ENCODE measurements at places on chromosomes 13 and 19. TPM values are rescaled to one million over a fixed set of nuclear protein-coding genes. Genes with fewer than 3 reads are reported as not detected.
A peak's percentile ranks its signal among the peaks of the same experiment; 100 is the strongest.

GRCh38 chr13:40517486-40518480, 148.7 kb downstream of the FOXO1 start:
- no peaks in the 10 kb centered on the region for H3K27me3 ChIP-seq
- H3K36me3 ChIP-seq, result no peaks in the 10 kb centered on the region
- no peaks in the 10 kb centered on the region for H3K4me1 ChIP-seq
- H3K4me3 ChIP-seq, result no peak overlapping the region
- DNase-seq, result no peak

DNA sequence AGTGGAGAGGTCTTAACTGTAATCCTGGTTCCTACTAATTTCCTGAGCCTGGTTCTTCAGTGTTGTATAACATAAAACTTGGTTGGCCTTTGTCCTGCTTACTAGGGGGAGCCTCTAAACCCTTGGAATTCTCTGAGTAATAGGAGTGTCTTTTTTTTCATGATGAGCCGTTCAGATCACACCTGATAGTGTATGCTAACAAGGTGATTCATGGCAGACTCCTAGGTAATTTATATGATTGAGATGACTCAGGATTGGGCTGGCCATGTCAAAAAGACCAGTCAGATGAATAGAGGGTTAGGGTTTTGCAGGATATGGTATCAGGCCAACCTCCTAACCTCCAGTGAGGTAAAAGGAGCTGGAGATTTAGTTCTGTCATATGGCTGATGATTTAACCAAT, 135.8 kb upstream of the KLF12 start:
- H3K36me3 ChIP-seq, result no peaks in the 10 kb centered on the region
- no peaks in the 10 kb centered on the region for H3K27me3 ChIP-seq
- no peak overlapping the region for H3K27ac ChIP-seq
- no peaks in the 10 kb centered on the region for H3K4me1 ChIP-seq
- no peak overlapping the region for H3K4me3 ChIP-seq

GRCh38 chr19:52689843-52690368, 44.9 kb downstream of the ZNF611 start:
- DNase-seq, result peak; percentile 73
- H3K4me1 ChIP-seq, result peaks cover 7% of the 10 kb centered on the region
- H3K4me3 ChIP-seq, result peak overlapping the region; percentile 85
- H3K27ac ChIP-seq, result peak overlapping the region; percentile 93

DNA sequence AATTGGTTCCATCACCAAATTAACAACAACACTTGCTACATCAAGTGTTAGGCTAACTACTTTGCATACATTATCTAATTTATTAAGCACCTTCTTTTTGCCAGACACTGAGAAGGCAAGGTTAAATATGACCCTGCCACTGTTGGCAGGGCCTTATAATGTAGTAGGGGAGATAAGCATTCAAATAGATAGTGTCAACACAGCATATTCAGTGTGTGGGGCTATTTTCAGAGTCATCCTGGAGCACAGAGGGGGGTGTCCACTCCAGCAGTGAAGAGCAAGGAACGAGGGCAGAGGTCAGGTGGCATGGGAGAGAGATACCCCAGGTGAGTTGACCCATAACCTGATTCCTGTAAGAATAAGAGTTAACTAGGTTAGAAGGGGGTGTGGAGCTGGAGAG, 121.6 kb downstream of the COG6 start:
- no peak overlapping the region for H3K4me3 ChIP-seq
- H3K4me1 ChIP-seq, result no peaks in the 10 kb centered on the region
- DNase-seq, result no peak
- no peaks in the 10 kb centered on the region for H3K36me3 ChIP-seq
- H3K27ac ChIP-seq, result no peak overlapping the region

- no peak overlapping the region for H3K27ac ChIP-seq
- no peaks in the 10 kb centered on the region for H3K27me3 ChIP-seq
- H3K36me3 ChIP-seq, result no peaks in the 10 kb centered on the region
- H3K4me3 ChIP-seq, result no peak overlapping the region
These were observed 9.6 kb downstream of the ABHD8 start for GRCh38 chr19:17293605-17294004.

DNA sequence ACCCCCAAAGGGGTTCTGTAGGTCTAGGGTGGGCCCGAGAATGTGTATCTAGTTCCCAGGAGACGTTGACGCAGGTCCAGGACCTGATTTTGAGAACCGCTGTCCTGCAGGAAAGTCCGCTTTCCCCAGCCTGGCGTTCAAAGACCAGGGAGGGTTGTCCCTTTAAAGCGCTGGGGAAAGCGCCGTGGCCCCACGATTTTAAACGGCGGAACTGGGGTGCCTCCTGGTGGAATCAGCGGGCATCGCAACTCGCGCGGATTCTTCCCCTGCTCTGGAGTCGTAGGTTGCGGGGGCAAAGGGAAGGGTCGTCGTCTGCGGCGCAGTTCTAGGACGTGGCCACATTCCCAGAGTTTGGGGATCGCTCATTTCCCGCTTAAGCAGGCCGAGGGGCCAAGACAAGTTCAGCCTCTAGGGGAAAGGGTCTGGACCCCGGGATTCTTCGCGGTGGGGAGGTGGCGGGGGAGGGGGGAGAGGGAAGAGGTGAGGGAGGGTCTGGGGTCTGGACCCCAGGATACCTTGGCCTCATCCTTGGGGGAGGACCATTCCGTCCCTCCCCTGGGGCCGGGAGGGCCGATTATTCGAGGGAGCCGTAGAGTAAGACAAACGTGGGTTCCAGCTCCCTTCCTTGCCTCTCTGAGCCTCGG, 7.7 kb downstream of the PNMA8B start:
- peaks cover 60% of the 10 kb centered on the region for H3K27me3 ChIP-seq
- H3K4me1 ChIP-seq, result peaks cover 22% of the 10 kb centered on the region
- no peak overlapping the region for H3K27ac ChIP-seq

DNA sequence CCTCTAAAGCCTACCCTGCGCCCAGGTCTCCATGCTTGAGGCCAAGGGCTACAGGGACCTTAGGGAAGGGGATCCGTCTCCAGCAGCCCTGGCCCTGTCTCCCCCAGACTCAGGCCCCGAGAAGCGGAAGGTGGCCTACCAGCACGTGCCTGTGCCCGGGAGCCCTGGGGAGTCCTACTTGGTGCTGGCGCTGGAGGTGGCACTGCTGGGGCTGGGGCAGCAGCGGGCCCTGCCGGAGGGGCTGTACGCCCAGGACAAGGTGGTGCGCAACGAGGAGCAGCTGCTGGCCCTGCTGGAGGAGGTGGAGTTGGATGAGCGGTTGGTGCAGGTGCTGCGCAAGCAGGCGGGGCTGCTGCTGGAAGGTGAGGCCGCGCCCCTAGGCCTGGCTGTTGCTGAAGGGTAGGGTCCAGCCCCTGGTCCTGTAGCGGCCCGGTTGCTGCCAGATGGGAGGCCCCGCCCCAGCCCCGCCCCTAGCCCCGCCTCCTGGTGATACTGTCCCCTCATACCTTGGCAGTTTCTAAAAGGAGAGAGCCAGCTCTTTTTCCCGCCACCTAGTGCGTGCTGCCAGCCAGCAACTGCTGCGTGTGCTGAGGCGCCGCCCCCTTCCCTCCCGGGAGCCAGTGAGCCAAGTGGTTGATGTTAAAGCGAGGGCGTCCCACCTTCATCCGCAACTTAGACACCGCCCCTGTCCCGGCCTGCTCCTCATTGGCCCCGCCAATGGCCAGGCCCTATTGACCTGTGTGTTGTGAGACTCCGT, 22.6 kb downstream of the ZSWIM4 start:
- H3K36me3 ChIP-seq, result peaks cover 19% of the 10 kb centered on the region
- peak; percentile 91 for DNase-seq
- no peak overlapping the region for H3K27ac ChIP-seq
- no peaks in the 10 kb centered on the region for H3K4me1 ChIP-seq

DNA sequence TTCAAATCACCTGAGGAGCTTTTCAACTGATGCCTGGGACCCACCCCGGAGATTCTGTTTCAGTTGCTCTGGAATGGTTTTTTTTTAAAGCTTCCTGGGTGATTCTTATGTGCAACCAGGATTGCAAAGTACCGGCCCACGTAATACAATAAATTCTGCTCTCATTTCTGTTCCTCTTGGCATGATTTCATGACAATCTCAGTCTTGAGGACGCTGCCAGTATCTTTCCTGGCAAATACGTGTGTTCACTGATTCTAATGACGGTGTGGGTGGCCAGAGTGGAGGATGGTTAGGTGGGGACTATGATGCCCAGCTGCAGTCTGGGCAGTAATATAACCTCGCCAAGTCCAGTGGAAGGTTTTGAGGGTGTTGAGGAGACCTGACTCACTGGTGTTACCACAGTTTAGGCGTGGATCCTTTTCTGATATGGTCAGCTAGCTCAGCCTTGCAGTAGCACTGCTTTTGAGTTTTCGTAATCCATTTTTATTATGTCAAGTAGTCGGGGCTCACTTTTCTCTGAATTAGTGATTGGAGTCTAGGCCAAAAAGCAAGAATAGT, 49.4 kb downstream of the FAM124A start:
- no peaks in the 10 kb centered on the region for H3K4me1 ChIP-seq
- H3K4me3 ChIP-seq, result no peak overlapping the region
- H3K36me3 ChIP-seq, result no peaks in the 10 kb centered on the region
- no peak overlapping the region for H3K27ac ChIP-seq

GRCh38 chr13:113973218-113974164, at the start of gene C13orf46:
TSS of gene C13orf46 (minus strand) at chr13:113974076. CDS start at chr13:113973997, 79 bp downstream.
- H3K27ac ChIP-seq, result no peak within 1 kb of the TSS
- DNase-seq, result peak; percentile 59
- H3K36me3 ChIP-seq, result peaks cover under 1% of the 10 kb centered on the region
- H3K4me3 ChIP-seq, result no peak within 1 kb of the TSS
- H3K27me3 ChIP-seq, result no peaks in the 10 kb centered on the region

- peaks cover 8% of the 10 kb centered on the region for H3K27me3 ChIP-seq
- H3K36me3 ChIP-seq, result no peaks in the 10 kb centered on the region
- no peak for DNase-seq
These were observed at the start of gene IZUMO2 for GRCh38 chr19:50162988-50163387. TSS of gene IZUMO2 (minus strand) at chr19:50163281. CDS start at chr19:50163194, 87 bp downstream.

GRCh38 chr19:40033989-40034560, 22.0 kb downstream of the ZNF780B start:
- no peaks in the 10 kb centered on the region for H3K36me3 ChIP-seq
- no peak overlapping the region for H3K4me3 ChIP-seq
- no peak for DNase-seq
- H3K4me1 ChIP-seq, result no peaks in the 10 kb centered on the region
- no peaks in the 10 kb centered on the region for H3K27me3 ChIP-seq

DNA sequence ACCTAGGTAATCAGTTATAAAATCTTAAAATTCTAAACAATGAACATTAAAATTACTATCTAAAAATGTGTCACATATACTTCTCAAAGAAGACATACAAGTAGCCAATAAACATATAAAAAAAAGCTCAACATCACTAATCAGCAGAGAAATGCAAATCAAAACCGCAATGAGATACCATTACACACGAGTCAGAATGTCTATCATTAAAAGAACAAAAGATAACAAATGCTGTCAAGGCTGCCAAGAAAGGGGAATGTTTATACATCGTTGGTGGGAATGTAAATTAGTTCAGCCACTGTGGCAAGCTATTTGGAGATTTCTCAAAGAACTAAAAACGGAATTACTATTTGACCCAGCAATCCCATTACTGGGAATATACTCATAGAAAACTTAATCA, 310.3 kb upstream of the EDNRB start:
- no peaks in the 10 kb centered on the region for H3K4me1 ChIP-seq
- no peak overlapping the region for H3K27ac ChIP-seq
- H3K36me3 ChIP-seq, result no peaks in the 10 kb centered on the region
- no peaks in the 10 kb centered on the region for H3K27me3 ChIP-seq
- no peak for DNase-seq
- no peak overlapping the region for H3K4me3 ChIP-seq

DNA sequence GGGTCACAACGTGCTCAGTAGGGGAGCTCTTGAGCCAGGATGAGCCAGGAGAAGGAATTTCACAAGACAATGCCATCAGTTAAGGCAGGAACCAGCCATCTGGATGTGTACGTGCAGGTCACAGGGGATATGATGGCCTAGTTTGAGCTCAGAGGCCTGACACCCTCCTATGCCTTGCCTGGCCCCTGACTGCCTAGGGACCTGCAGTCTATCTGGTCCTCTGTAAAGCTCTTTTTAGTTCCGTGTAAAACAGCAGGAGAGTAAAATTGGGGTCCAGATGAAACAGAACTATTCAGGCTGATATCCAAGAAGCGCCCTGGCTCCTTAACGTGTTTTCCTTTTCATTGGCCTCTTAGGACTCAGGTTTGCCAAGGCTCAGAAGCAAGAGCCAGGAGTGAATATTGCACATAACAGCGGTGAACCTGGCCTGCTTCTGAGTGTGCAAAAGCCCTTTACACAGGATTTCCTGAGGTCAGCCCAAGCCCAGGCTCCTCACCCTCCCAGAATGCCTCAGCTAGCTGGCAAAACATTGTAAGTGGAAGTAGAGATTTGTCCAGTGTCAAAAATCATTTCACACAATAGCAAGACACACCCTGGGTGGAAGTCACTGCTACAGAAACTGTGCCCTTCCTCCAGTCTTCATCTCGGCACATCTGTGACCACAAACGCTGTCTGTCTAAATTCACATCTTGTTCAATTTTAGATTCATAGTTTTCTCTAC, 777.2 kb downstream of the UQCRFS1 start:
- no peaks in the 10 kb centered on the region for H3K36me3 ChIP-seq
- H3K27me3 ChIP-seq, result no peaks in the 10 kb centered on the region
- no peak for DNase-seq
- peaks cover 14% of the 10 kb centered on the region for H3K4me1 ChIP-seq
- H3K27ac ChIP-seq, result no peak overlapping the region

DNA sequence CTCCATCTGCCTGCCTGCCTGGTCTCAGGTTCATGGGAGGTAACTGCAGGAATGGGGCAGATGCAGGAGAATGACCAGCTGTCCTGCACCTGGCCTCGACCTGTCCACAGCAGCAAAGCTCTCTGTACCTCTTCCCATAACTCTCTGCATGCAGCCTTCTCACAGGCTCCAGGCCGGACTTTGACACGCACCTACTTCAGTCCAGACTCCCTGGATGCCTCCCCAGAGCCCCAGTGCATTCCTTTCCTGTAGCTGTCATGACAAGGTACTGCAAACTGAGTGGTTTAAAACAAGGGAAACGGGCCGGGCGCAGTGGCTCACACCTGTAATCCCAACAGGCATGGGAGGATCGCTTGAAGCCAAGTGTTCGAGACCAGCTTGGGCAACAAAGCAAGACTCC, 3.3 kb downstream of the NANOS2 start:
- no peaks in the 10 kb centered on the region for H3K36me3 ChIP-seq
- DNase-seq, result no peak
- H3K4me1 ChIP-seq, result no peaks in the 10 kb centered on the region
- H3K27ac ChIP-seq, result no peak overlapping the region
- H3K4me3 ChIP-seq, result no peak overlapping the region

DNA sequence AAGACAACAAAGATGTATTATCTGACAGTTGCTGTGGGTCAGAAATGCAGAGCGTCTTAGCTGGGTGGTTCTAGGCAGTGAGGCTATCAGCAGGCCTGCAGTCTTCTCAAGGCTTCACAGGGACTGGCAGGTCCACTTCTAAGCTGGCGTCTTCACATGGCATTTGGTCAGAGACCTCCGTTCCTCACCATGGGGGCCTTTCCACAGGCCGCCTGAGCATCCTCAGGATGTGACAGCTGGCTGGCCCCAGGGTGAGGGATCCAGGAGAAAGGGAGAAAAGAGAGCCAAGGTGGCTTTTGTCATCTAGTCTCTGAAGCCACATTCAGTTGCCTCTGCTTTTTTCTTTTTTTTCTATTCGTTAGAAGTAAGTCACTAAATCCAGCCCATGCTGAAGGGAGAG, 50.3 kb downstream of the FGF14 start:
- no peak for DNase-seq
- no peaks in the 10 kb centered on the region for H3K4me1 ChIP-seq
- H3K27ac ChIP-seq, result no peak overlapping the region
- H3K27me3 ChIP-seq, result no peaks in the 10 kb centered on the region

CYP4F2 gene
- not detected for total RNA-seq

KLK7 gene
- total RNA-seq, result 0.41 TPM

OR7D4 gene
- not detected for total RNA-seq

CRLF1 gene
- 23.4 TPM for total RNA-seq

NPAS1 gene
- 1.3 TPM for total RNA-seq

FPR3 gene
- 41.0 TPM for total RNA-seq

CALR3 gene
- not detected for total RNA-seq

TGFBR3L gene
- 1.2 TPM for total RNA-seq

DMRTC2 gene
- not detected for total RNA-seq

ARHGAP45 gene
- 98.2 TPM for total RNA-seq

MVB12A gene
- total RNA-seq, result 36.3 TPM

ACTMAP gene
- 18.5 TPM for total RNA-seq

GPC6 gene
- 8.4 TPM for total RNA-seq

PLPP2 gene
- total RNA-seq, result 5.7 TPM

Data from upper lobe of right lung (tissue), 1 donor.